Fibroblast of skin of abdomen (primary cell): ENCODE measurements at places on chromosomes 4 and X.

- peak; percentile 74 for DNase-seq
Observed at GRCh38 chrX:22389556-22390179, 117.0 kb downstream of the CBLL2 start.

- no peak for DNase-seq
Observed at GRCh38 chr4:148253768-148254167, 188.4 kb downstream of the NR3C2 start.

GRCh38 chrX:107603429-107604159, 24.7 kb upstream of the PRPS1 start:
- no peak for DNase-seq

DNA sequence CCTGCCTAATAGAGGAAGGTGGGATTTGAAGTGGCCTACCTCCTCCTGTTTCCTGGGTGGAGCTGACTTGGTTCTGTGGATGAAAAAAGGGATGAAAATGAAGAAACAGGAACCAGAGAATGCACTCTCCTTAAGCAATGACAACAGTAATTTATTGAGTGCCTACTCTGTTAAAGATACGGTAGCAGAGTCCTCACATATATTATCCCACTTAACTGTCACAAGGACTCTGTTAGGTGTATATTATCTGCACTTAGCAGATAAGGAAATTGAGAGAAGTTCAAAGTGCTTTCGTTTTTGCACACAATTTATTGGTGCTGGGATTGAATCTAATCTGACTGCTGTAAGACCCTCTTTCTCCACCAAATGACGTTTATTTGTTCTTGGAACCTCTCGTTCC, 301.2 kb downstream of the PACRGL start:
- no peak for DNase-seq

GRCh38 chr4:40617872-40618271, 11.8 kb downstream of the RBM47 start:
- DNase-seq, result no peak

- DNase-seq, result no peak
Observed at GRCh38 chrX:39067866-39068265, 266.6 kb downstream of the MID1IP1 start.

DNA sequence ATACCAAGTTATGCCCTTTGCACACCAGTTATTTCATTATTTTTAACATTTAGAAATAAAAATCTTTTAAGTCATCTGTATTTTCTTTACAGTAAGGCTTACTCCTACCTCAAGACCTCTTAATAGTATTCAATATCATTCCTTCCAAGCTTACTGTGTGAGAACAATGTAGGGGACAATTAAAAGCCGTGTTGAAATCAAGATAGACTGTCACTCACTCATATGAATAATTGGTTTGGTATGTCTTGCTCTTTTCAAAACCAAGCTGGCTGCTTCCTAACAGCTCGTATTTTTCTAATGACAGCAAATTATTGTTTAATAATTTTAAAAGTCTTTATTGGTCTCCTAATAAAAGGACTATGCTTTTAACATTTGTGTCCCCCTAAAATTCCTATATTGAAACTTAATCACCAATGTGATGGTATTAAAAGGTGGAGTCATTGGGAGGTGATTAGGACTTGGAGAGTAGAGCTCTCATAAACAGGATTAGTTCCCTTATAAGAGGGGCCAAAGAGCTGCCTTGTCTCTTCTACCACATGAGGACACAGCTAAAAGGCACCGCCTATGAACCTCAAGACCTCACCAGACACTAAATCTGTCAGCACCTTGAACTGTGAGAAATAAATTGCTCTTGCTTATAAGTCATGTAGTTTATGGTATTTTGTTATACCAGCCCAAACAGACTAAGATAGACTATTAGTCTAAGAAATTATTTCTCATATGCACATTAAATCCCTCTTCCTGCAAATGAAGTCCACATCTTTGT, 4.1 kb downstream of the ABCB7 start:
- DNase-seq, result no peak

DNA sequence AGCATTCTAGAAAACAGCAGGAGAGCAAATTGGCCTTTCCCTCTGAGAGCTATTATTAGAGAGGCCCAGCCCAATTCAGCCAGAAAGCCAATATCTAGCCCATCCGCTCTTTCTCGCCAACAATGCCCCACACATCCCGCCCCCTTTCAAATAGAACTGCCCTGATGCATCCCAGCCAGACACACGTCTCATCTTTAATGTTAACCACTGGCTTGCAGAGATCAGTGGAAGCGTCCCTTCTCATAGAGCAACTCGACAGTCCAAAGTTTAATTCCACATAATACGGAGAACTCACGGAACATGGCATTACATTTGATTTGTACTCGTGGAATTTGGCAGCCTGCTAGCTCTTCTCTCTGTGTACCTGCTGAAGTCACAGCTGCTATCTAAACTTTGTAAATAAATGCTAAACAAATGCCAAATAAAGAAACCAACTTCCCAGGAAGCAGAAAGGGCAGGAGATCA, 304.4 kb downstream of the DHX15 start:
- DNase-seq, result no peak

DNA sequence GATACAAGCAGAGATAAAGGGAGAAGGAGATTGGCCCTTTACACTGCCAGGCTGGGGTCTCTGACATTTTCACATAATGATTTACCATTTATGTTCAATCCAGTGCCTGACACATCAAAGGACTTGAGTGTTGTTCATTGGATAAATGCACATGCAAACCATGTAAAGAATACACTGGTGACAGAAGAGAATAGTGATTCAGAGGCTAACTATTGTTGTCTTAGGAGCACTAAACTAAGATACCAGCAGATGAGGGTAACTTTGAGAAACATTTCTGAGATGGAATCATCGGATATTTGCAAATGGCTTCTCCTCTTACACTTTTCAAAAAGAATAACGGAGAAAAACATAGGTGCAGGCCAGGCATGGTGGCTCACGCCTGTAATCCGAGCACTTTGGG, 67.3 kb upstream of the HHIP start:
- DNase-seq, result peak; percentile 52

- no peak for DNase-seq
Observed at GRCh38 chrX:119853444-119853843, 681 bp upstream of the UPF3B start.

- no peak for DNase-seq
Observed at GRCh38 chr4:99586322-99586721, 11.7 kb downstream of the MTTP start.

DNA sequence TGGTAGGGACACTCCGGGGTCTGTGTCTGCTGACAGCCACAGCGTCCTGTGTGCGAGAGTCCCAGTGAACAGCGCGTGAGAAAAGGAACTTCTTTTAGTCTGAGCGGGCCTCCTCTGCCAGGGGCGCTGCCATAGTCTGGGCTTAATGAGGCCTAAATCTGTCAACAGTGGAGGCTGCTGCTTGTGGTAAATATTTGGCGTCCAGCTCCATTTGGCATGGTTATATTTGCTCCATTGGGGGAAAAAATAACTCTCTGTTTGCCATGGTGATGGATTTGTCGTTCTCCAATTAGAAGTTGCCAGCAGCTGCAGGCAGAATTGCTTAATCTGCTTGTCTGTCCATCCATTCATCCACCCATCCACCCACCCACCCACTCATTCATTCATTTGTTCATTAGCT, 71.4 kb upstream of the PSAPL1 start:
- DNase-seq, result peak; percentile 9

GRCh38 chr4:48127231-48127630, 6.8 kb downstream of the TXK start:
- no peak for DNase-seq

GRCh38 chr4:168587411-168588125, 90.7 kb downstream of the PALLD start:
- DNase-seq, result peak; percentile 86

GRCh38 chrX:74492720-74493201, 71.5 kb downstream of the SLC16A2 start:
- DNase-seq, result no peak

DNA sequence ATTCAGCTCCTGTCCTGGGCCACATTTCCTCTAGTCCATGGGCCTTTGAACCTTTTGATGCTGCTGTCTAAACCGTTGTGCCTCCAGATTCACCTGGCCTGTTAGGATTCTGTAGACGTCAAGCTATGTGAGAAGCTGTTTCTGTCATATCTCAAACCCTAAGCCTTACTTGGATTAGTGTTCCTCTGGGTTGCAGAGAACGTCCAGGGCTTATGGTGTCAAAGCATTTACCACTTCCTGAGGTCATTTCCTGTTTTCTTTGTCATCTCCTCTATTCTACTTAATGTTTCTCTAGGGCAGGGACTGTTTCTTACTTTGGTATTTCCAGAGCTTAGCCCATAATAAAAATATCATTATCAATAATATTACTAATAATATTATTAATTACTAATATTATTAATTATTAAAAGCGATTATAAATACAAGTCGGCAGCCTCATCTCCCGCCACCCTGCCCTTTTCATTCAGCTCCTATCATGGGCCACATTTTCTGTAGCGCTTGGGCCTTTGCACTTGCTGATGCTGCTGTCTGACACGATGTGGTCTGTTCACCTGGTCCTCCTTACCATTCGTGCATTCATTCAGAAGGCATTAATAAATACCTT, 19.1 kb downstream of the PRIMPOL start:
- DNase-seq, result no peak

- DNase-seq, result no peak
Observed at GRCh38 chr4:40299811-40300292, 35.3 kb upstream of the CHRNA9 start.

GRCh38 chr4:16155528-16156169, 70.6 kb downstream of the TAPT1 start:
- no peak for DNase-seq

GRCh38 chr4:4721636-4722035, 137.8 kb upstream of the MSX1 start:
- DNase-seq, result no peak

GRCh38 chr4:25799522-25799921, 63.3 kb downstream of the SEL1L3 start:
- DNase-seq, result no peak

DNA sequence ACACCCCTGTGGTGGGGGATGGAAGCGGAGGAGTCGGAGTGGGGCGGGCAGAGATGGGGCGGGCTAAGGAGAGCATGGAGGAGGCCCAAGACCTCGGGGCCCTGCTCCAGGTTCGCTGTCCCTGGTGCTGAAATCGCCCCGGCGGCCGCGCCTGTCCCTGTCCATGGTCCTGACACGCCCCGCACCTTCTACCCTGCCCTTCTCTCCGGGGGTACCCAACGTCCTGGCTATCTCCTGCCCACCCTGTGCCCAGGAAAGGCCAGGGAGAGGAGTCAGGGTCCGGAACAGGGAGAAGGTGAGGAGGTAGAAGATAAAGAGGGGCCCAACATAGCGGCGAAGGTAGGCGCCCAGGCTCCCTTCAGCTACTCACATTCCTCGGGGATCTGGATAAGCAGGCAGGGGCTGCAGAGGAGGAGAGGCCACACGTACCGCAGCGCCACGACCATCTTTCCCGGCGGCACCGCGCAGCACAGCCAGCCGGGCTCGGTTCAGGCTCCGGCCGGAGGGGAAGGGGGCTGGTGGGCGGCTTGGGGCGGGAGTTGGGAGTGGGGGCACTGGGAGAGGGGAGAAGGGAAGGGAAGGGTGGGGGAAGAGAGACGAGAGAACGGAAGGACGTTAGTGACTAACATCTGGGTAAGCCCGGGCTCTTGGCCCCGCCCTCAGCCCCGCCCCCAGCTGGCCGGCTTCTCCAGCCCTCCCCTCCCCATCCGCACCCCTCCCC, 10.4 kb downstream of the L1CAM start:
- DNase-seq, result peak; percentile 19

DNA sequence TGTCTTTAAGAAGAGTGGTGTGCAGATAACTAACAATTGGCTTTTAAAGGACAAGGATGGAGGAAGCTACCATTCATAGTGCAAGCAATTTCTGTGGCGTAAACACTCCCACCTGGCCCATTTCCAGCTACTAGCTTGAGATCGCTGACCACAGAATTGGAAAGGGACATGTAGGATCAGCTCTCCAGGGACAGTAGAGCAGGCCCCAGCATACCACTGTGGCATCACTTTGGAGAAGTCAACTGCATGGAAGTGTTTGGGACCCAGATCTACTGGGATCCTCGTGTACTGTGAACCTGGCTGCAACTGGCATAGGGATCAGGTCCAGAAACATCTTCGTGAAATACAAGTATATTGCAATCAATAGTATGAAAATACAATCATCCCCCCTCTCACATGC, 515.0 kb downstream of the INPP4B start:
- DNase-seq, result no peak

DNA sequence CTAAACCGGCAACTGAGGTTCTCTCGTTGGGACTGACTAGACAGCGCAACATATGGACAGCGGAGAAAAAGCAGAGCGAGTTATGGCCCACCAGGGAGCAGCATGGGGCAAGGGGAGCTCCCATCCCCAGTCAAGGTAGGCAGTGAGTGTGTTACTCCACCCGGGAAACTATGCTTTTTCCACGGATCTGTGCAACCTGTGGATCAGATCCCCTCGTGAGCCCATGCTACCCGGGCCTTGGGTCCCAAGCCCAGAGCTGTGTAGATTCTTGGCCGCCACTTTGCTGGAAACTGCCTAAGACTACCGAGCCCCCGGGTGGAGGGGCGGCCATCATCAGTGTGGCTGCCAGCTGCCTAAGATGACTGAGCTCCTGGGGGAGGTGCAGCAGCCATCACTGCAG, 140.9 kb downstream of the PAPSS1 start:
- no peak for DNase-seq

- no peak for DNase-seq
Observed at GRCh38 chrX:2395261-2395992, 105.3 kb downstream of the DHRSX start.

DNA sequence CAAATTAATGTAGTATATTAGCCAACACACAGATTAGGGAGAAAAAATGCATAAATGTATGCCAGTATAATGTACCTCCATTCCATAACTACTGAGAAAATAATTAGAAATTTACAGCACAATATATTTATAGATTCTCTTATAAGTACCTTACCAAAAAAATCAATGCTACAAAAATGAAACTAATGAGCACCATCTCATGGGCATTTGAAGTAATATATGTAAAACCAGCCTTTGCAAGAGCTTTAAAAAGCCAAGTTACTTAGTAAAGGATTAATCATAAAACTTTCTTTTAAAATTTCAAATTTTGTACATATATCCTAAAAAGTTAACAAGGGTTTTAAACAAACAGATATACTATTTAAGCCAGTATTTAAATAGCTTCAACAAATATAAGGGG, 43.2 kb downstream of the LRBA start:
- no peak for DNase-seq

- peak; percentile 14 for DNase-seq
Observed at GRCh38 chrX:40462795-40463194, 118.0 kb upstream of the ATP6AP2 start.

GRCh38 chr4:101158134-101158482, 189.2 kb downstream of the PPP3CA start:
- DNase-seq, result peak; percentile 41

DNA sequence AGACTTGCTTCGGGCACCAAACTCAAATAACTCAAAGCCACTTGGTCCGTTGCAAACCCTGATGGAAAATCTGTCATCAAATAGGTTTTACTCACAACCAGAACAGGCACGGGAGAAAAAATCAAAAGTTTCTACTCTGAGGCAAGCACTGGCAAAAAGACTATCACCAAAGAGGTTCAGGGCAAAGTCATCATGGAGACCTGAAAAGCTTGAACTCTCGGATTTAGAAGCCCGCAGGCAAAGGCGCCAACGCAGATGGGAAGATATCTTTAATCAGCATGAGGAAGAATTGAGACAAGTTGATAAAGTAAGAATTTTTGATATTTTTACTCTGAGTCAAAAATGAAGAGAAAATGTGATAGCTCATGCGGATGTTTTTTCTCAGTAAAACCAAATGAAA, 87.2 kb downstream of the NRK start:
- no peak for DNase-seq

GRCh38 chrX:93875621-93876282, 201.7 kb downstream of the FAM133A start:
- no peak for DNase-seq
